Skin of body (tissue), 3 donors: ENCODE measurements at places on chromosomes 4 and X. TPM values are rescaled to one million over a fixed set of nuclear protein-coding genes. Genes with fewer than 3 reads are reported as not detected.

Gene SPANXN3
- total RNA-seq, result not detected

Gene P2RY8
- 0.99 TPM for total RNA-seq

Gene GYPE
- total RNA-seq, result 2.6 TPM

Gene ASB9
- total RNA-seq, result 1.7 TPM

Gene DRP2
- 0.69 TPM for total RNA-seq

Gene TEX13D
- total RNA-seq, result not detected
